Stimulated activated CD8-positive, alpha-beta memory T cell treated with anti-CD3 and anti-CD28 coated beads, Interleukin-4, amount 100 ng/mL, for 1 hour (primary cell): ENCODE measurements at places on chromosomes 1 and 21.
A peak's percentile ranks its signal among the peaks of the same experiment; 100 is the strongest.

- DNase-seq: no peak
Measured at GRCh38 chr1:190759807-190760206, 282.1 kb upstream of the BRINP3 start.

GRCh38 chr1:183675883-183676585, 22.9 kb upstream of the APOBEC4 start:
- no peak for DNase-seq

DNA sequence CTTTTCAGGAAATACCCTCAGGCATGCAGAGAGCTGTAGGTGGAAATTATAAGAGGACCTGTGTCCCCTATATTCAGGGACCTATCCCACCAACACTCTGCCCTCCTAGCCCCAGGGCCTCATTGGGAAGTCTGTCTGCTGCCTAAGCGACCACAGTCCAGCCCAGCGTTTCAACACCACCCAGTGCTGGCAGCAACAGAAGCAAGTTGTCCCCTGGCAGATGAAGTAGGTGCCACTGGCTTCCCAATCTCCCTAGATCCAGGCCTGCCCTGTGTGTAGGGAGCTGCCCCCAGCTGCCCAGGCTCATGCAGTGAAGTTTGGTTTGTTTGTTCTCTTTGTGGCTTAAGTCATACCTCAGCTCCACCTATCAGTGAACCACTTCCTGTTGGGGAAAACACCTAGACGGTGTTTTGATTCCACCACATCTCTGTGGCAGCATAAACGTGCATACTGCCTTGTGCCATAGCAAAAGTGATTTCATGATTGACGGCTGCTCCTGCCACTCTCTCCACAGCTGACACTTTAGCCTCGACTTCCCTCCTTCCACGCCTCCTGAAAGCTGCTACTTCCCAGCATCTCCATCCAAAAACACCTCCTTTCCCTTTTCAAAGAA, 8.1 kb upstream of the LEFTY1 start:
- peak; percentile 40 for DNase-seq

- no peak for DNase-seq
Measured at GRCh38 chr1:222769181-222769580, 32.2 kb downstream of the FAM177B start.

DNA sequence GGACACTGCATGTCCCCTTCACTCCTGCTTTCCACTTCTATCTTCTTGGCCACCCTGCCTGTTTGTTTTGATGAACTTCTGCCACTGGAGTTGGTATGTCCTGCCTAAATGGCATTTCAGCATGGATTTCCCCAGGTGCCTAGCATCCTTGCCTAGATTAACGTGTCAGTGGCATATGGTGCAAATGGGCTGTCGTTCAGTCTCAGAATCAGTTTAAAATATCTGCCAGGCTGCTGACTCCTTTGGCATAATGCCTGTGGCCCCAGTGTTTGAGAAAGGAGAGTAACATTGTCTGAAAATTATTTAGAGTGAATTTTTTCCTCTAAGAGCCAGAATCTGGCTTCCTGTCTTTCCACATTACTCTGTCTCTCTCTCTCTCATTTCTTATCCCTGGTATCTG, 64.9 kb upstream of the BARHL2 start:
- no peak for DNase-seq

DNA sequence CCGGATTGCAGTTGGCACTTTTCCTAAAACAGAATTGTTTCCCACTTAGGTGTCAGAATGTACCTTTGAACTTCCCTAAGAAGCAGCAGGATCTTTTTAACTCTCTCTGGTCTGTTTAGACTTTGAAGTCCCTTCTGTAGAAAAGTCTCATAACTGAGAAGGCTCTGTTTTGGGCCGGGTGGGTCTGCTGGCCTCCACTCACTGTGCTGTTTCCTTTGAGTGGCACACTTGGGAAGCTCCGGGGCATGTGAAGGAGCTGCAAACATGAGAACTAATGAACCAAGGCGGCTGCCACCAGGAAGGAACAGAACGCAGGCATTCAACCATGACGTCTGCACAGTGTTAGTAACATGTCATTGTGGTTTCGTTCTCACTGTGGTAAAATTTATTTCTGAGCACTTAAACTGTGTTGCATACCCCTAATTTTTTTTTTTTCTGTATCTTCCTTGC, 19.5 kb upstream of the NCMAP start:
- DNase-seq: peak; percentile 54

- DNase-seq: no peak
Measured at GRCh38 chr1:111719674-111720132, 19.5 kb downstream of the INKA2 start.

DNA sequence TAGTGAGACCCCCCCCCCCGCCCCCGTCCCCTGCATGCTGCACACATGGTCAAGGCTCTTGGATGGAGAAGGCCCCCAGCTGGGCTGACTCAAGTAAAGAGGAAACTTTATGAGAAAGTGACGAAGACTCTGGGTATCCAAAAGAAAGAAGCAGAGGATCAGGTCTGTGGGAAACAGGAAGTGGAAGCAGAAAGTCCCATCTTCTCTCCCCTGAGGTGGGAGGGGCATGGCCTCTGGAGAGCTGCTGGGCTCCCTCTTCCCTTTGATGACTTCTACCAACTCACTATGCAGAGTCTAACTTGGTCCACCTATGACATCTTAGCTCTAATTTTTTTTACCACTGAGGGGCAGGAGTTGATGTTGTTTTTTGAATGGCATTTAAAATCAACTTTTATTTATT, 42.7 kb upstream of the LIN9 start:
- no peak for DNase-seq

GRCh38 chr1:165942927-165943597, 115.6 kb downstream of the UCK2 start:
- no peak for DNase-seq

GRCh38 chr1:7046314-7046713, 261.1 kb downstream of the CAMTA1 start:
- no peak for DNase-seq
